ENCODE measurements at places on chromosomes 2 and 18.

DNA sequence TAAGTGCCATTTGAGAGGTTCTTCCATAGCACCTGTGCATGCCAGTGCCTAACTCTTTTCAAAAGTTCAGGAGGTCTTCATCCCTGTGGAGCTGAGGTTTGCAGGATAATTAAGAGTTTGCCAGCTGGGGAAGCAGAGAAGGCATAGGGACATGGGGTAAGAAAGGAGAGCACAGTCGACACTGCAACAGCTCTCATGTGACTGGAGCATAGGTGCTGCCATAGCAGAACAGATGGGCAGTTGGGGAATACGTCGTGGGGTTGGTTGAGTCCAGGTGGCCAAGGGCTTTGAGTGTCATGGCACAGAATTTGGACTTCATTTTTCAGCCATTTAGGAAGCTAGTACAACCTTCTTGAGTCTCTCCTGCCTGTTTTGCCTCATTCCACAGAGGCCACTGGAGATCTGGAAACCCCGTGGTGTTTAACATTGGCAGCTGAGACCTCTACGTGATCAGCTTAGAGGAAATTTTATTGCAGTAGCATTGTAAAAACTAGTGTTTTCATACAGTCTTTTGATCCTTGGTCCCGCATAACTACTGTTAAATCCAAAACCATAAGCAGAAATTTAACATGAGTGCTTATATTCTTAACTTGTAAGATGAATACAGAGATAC, 65.1 kb downstream of the CRIM1 start:
- DNase-seq, result no peak

GRCh38 chr2:171316755-171317337, 116.9 kb downstream of the METTL8 start:
- no peak for DNase-seq

DNA sequence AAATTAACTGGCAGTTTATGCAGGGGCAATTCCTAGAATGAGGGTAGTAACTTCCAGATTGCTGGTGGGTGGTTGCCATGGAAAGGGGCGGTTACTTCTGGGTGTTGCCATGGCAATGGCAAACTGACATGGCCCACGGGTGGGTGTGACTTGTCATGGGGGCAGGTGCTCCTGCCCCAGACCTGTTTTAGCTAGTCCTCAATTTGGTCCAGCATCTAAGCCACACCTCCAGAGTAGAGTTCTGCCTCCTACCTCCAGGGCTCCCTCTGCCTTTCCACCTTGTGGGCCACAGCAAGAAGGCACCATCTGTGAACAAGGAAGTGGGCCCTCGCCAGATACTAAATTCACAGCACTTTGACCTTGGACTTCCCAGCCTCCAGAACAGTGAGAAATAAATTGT, 148.7 kb downstream of the TFCP2L1 start:
- DNase-seq, result no peak

GRCh38 chr18:11514267-11514666, 95.1 kb upstream of the SLC35G4 start:
- DNase-seq, result no peak

GRCh38 chr2:59389240-59389639, 1148.1 kb upstream of the FANCL start:
- no peak for DNase-seq

- no peak for DNase-seq
Measured at GRCh38 chr2:214035921-214036320, 374.9 kb upstream of the VWC2L start.

- no peak for DNase-seq
Measured at GRCh38 chr2:113175736-113176695, 2.2 kb downstream of the PSD4 start.

GRCh38 chr2:24930768-24931167, 10.7 kb upstream of the ADCY3 start:
- DNase-seq, result no peak

- no peak for DNase-seq
Measured at GRCh38 chr2:144471305-144472045, 48.4 kb downstream of the ZEB2 start.

DNA sequence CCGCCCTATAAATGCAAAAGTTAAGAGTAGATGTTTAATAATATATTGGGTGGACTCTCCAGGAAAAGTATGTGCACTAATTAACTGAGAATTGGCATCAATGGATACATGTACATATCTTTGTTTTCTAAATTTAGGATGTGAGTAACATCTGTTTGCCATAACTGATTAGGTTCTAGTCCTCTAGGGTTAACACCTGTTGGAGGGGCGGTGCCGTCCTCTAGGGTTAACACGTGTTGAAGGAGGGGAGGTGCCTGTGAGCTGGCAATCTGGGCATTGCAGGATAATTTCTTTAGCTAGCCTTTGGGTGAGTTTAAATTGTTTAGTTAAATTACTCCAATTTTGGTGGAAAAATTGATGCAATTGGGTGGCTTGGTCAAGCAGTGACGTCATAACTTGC, 30.9 kb downstream of the HTR2B start:
- no peak for DNase-seq

DNA sequence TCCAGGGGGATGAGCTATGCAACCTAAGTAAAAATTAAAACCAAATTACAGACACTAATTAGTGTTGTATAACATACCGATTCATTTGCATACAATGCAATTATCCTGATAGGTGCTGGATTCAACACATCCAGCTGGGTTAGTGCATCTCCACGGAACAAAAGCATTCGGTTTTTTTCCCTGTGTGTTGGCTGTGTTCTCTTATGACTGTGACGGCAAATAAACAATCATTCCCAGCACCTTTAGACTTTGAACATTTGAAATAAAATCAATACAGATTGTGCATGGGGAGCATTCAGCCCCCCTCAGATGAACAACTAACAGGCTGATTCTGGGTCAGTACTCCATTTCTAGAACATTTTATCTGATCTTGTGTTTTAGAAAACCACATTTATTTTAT, 22.7 kb downstream of the FAM124B start:
- DNase-seq, result no peak

DNA sequence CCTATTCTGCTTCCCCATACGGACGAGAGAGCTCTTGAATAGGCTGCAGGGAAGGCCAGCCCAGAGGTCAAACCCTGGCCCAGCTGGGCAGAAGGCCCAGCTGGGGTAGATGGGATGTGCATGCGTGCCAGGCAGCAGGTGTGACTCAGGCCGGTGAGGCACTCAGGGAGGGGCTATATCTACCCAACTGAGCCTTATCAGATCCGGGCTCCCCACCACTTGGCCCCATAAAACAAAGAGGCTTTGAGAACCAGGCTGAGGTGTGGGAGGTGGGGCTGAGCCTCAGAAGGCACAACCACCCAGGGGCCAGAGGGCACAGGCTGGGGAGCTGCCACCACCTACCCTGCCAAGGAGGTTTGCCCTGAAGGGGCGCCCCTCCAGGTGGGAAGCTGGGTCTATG, 8.0 kb upstream of the CFAP65 start:
- DNase-seq, result no peak

GRCh38 chr2:48961009-48961408, 193.3 kb downstream of the FSHR start:
- no peak for DNase-seq

DNA sequence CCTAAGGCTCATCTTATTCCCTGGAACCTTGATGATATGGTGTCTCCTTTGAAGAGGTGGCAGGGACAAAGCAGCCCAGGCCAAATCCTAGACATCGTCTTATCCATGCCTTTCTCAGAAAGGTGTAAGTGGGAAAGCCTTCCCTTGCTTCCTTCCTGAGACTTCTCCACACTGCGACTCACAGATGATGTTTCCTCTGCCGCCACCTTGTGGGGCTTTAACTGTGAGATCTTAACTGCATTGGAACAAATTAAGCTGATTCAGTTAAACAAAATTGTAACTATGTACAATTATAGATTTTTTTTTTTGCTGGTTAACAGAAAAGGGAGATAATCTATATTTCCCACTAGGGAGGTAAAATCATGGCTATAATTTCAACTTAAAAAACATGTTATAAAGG, 10.0 kb upstream of the GCA start:
- peak; percentile 6 for DNase-seq

- no peak for DNase-seq
Measured at GRCh38 chr18:11112286-11112685, 37.1 kb downstream of the PIEZO2 start.

GRCh38 chr2:63553049-63553448, 35.2 kb downstream of the WDPCP start:
- DNase-seq, result no peak

- DNase-seq, result no peak
Measured at GRCh38 chr18:7488571-7488970, 78.5 kb upstream of the PTPRM start.

DNA sequence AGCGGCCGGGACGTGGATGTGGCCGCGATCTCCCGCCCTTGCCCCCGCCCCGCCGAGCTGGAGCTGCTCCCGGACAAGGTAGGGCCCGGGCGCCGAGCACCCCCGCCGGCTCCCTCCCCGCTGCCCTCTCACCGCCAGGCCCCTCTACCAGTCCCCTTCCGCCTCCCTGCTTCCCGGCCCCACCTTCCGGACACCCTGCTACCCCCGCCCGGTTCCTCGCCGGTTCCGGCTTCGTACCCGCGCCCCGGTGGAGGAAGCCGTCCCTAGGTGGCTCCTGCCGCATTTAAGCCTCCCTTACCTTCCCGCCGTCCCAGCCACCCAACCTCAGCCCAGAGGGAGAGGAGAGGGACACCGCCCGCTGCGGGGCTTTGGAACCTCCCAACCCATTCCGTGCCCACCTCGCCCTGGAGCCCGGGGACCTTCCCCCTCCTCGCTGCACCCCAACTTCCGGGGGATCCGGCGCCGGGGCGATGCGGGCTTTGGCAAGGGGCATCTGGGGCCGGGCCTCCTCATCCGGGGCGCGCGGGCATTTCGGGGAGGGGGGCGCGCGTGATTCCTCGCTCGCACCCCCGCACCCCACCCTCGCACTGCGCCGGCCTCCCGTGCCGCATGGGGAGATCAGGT, 475 bp downstream of the B3GNT2 start:
- DNase-seq, result peak; percentile 50

DNA sequence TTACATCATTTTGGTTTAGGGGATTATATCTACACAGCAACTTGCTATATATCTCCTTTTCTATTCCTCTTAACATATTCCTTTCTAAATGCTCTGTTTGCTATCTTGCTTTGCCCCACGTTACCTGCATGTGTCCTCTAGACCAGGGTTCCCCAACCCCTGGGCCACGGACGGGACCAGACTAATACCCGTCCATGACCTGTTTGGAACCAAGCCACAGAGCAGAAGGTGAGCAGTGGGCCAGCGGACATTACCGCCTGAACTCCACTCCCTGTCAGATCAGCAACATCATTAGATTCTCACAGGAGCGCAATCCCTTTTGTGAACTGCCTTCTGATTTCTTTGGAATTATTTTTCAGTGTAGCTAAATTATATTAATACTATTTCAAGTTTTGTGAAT, 66.7 kb downstream of the KCMF1 start:
- no peak for DNase-seq

GRCh38 chr2:21251216-21251980, 127.6 kb downstream of the TDRD15 start:
- no peak for DNase-seq

DNA sequence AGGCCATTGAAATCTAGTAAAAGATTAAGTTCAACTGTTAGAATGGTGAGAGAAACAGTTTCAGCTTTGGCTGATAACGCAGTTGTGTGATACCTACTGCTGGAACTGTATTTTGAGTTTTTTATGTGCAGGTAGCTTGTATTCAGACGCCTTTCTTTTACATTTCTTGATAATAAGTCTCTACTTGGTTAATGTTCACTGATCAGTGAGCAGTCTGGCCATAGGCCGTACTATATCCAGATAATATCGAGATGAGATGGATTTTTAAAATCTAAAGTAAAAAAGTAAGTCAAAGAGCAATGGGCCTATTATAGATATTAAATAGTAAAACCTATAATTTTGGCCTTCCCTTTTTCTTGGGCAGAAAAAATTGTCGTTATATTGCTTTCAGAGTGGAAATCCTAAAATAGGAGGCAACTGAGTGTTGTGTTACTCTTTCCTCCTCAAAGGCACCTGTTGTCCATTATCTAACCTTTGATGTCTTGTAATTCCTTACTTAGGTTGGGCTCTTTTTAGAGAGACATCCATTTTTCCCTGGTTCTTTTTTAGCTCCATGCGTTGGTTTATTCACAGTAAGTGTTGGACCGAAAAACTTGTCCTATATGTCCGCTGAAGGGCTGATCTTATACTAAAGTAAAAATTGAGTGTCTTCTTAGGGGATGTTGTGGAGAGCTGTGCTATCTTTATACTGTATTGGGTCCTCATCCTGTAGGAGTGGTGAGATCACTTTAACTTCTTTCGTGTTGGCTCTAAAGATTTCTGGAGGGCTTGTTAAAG, 1.7 kb downstream of the EML4 start:
- no peak for DNase-seq

GRCh38 chr2:201992960-201993359, 40.7 kb upstream of the FZD7 start:
- no peak for DNase-seq

GRCh38 chr18:48418539-48419276, 9.5 kb upstream of the ZBTB7C start:
- no peak for DNase-seq

GRCh38 chr2:139293992-139294548, 513.9 kb upstream of the NXPH2 start:
- DNase-seq, result no peak

GRCh38 chr2:72112401-72112800, 35.3 kb downstream of the CYP26B1 start:
- no peak for DNase-seq

DNA sequence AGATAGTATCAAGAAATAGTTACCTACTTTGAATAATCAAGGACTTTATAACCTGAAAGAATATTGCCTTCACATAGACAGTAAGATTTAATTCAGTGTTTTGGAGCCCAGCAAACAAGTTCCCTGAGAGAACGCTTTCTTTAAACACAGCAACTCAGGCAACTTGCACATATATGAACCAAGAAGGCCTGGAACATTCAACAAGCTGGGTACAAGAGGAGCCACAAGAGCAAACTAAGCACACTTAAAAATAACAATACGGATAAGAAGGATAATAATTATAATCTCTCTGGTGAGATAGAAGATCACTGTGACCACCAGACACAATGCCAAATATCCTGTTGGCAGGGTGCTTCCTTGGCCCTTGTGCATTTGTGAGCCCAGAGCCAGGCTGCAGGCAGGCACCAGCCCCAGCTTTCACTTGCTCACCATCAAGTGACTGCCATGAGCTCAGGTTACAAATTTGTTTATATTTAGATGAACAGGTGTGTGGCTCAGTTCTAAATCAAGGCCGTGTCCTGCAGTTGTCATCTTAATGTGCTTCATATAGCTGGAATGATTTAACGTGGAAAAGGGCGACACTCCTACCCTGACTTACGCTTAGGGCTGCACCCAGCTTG, 446.6 kb downstream of the IRS1 start:
- DNase-seq, result no peak

GRCh38 chr18:48797841-48798255, 152.9 kb downstream of the SMAD7 start:
- DNase-seq, result no peak

GRCh38 chr2:114631146-114631545, 188.7 kb downstream of the DPP10 start:
- DNase-seq, result no peak

GRCh38 chr2:227942965-227943364, 71.5 kb downstream of the DAW1 start:
- no peak for DNase-seq

DNA sequence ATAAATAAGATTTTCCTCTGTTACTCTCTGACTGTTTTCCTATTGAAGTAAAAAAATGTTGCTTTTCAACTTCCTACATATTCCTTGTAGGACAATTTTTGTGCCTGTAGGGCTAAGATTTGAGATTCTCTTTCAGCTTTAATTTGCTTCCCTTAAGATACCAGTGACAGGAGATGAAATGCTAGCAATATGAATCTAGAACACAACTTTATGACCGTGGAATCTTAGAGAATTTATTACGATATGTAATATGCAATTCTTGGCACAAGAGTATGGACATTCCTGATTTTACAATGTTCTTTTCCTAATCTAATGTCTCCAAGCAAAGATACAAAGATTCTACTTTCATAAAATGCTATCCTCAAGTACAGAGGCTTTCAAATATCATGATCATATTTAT, 180.9 kb downstream of the KCNE4 start:
- DNase-seq, result no peak

All from amygdala (tissue), 56 donors.